Posterior vena cava (tissue), 2 donors: ENCODE measurements at places on chromosomes 7 and 10. TPM values are rescaled to one million over a fixed set of nuclear protein-coding genes. Genes with fewer than 3 reads are reported as not detected.

Gene CPN1
- total RNA-seq: not detected

- DNase-seq: no peak
Measured at GRCh38 chr7:29332042-29332811, 137.7 kb downstream of the CHN2 start.

DNA sequence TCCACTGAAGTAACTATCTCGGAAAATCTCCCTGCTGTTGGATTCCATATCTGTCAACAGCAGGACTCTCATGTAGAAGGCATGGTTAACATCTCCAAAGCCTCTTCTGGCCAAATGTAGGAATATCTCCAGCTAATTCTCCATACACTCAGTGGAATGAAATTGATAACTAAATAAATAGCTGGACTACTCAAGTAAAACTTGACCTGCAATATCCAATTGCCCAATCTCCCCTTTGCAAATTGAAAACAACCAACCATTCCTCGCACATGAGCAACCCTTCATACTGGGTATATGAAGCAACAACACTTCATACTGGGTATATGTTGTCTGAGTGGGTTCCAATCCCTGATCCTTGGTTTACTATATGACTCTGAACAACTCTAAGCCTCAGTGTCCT, 105.4 kb upstream of the KMT2E start:
- DNase-seq: no peak

DNA sequence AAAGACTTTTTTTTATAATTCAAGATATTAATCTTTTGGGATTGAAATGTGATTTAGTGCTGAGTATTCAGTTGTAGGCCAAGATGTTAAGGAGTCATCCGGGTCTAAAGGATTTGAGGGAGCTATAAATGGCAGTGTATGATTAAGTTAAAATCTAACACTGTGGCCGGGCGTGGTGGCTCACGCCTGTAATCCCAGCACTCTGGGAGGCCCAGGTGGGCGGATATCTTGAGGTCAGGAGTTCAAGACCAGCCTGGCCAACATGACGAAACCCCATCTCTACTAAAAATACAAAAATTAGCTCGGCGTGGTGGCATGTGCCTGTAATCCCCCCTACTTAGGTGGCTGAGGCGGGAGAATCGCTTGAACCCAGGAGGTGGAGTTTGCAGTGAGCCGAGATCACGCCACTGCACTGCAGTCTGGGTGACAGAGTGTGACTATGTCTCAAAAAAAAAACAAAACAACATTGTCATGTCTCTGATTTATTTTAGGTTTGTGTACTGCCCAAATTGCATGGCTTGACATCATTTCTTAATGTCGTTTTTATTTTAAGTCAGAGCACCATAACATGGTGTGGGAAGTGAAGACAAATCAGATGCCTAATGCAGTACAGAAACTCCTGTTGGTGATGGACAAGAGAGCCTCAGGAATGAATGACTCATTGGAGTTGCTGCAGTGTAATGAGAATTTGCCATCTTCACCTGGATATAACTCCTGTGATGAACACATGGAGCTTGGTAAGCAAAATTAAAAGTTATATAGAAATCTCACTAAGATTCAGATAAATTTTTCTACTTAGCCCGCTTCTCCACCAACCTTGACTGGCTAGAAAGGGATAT, 10.7 kb downstream of the HBP1 start:
- no peak for DNase-seq

- no peak for DNase-seq
Measured at GRCh38 chr10:118838364-118838763, 83.6 kb upstream of the CACUL1 start.

- no peak for DNase-seq
Measured at GRCh38 chr7:32500922-32501341, 5.6 kb downstream of the AVL9 start.
